ENCODE measurements at places on chromosomes 5 and 9. TPM values are rescaled to one million over a fixed set of nuclear protein-coding genes. Genes with fewer than 3 reads are reported as not detected.

The PCDHAC1 gene
- 3.9 TPM for total RNA-seq

- no peak for DNase-seq
Measured at GRCh38 chr5:140602147-140602546, 30.8 kb downstream of the CD14 start.

GRCh38 chr9:92407818-92408217 lies 3.4 kb upstream of the OGN start:
- no peak for DNase-seq

- DNase-seq: no peak
Measured at GRCh38 chr5:68304421-68305052, 89.0 kb downstream of the PIK3R1 start.

DNA sequence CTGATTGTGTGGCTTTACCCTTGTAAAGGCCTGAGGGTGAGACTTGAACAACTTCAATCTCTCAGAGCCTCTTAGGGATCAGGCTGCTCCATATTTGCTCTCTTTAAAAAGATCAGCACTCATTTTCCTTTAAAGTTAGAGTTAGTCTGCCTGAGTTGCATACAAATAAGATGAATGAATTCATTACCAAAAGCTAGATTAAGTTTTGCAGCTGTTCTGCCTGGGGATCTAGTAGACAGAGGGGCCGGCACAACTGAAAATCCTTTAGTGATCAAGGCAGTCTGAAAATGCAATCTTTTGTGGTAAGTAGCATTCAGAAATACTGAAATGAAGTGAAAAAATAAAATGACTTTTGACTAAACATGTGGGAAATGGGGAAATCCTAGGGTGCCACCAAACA lies 264.0 kb downstream of the MAN2A1 start:
- no peak for DNase-seq

DNA sequence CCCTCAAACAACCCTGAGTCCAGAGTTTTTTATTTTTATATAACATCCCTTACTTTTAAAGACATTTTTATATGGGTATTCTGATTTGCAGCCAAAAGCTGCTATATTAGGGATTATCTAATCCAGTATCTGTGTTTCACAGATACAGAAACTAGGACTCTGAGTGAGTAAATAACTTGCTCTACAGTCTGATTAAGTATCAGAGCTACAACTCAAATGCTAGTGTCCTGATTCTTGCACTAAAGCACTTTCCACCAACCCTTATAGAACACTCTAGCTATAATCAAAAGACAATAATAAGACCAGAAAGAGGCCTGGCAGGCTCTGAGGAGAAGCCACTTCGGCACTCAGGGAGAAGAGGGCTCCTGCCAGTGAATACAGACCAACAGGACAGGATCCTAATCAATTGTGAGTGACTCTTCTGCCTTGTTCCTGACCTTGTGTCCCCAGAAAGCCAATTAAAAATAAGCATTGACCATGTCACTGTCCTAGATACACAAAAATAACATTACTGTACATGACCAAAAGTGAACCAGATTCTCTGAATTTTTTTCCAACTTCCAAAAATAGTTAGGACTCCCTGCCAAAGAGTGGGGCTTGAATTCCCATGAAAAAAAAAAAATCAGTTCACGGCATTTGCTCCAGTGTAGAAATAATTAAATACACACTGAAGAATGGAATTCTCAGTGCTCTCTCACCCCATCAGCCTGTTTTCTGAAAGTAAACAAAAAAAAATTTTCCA lies 63.6 kb upstream of the MAP3K1 start:
- DNase-seq: no peak

Measured in upper lobe of left lung (tissue), 6 donors.